Activated T-helper 1 cell treated with anti-CD3 and anti-CD28 coated beads, Interleukin-2, amount 50 U/mL, for 16 hours (primary cell): ENCODE measurements at places on chromosomes 12 and 14.

DNA sequence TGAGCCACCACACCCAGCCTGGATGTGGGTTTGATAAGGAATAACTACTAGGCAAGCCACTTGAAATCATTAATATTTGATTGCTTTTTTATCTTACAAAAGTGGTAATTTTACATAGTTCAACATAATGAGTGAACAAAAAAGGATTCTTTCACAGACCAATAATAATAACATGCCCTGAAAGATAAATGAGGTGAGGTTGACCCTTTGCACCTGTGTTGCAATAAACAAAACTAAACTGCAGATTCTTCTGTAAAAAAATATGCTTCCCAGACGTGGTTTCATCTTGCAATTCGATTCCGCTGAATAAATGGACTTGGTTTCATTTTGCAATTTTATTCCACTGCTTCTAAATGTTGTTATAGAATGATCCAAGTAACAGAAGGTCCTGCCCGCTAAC is 1514.9 kb upstream of the TMEM132C start:
- no peak for DNase-seq

GRCh38 chr14:69468949-69469348 is 15.6 kb upstream of the PLEKHD1 start:
- no peak for DNase-seq

- DNase-seq: no peak
These were observed 65.6 kb upstream of the YARS2 start for GRCh38 chr12:32821293-32821692.

GRCh38 chr14:90897022-90897421 is 80.8 kb upstream of the TTC7B start:
- DNase-seq: no peak
